ENCODE measurements at places on chromosomes 1 and 21.

DNA sequence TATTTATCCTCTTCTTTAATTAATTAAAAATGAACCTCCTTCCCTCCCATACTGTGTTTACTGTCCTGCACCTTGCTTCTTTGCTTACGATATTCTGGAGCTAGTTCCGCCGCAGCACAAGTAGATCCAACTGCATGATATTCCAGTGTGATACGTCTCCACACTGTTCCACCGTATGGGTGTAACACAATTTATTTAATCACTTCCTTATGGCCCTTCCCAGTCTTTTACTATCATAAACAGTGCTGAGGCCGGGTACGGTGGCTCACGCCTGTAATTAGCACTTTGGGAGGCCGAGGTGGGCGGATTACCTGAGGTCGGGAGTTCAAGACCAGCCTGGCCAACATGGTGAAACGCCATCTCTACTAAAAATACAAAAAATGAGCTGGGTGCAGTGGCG is 25.7 kb downstream of the CNST start:
- DNase-seq = no peak

- DNase-seq = no peak
These were observed 32.7 kb upstream of the ASB17 start for GRCh38 chr1:75964760-75965408.

GRCh38 chr1:161848676-161849075 is 82.6 kb downstream of the ATF6 start:
- DNase-seq = no peak

DNA sequence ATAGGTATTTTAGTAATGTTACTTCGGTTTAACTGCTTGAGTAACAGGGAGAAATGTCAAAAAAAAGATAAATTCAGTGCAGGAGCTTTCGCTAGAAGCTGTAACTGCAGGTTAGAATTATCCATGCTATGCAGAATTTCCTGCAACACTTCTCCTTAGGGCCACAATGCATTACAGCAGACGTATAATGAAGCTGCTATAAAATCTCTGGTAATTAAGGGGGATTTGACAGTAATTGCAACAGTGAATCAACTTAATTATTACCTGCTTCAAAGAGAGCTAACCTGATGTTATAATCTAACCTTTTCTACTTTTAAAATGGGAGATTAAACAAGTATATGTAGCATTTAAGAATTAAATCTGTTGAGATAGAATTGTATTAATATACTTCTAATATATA is 92.6 kb downstream of the ATG4C start:
- DNase-seq = no peak

GRCh38 chr1:67214420-67215174 is 48.3 kb downstream of the IL23R start:
- DNase-seq = peak; percentile 64
